ENCODE measurements at places on chromosomes 1 and 21. TPM values are rescaled to one million over a fixed set of nuclear protein-coding genes. Genes with fewer than 3 reads are reported as not detected.

Gene NTNG1
- 20.7 TPM for polyA plus RNA-seq

Gene ARL8A
- polyA plus RNA-seq = 44.8 TPM

Gene SLC6A17
- polyA plus RNA-seq = 0.10 TPM

Gene DSTYK
- polyA plus RNA-seq = 18.2 TPM

Gene CYYR1
- 82.5 TPM for polyA plus RNA-seq

Gene DYNLT5
- polyA plus RNA-seq = 7.8 TPM

Gene CDC73
- polyA plus RNA-seq = 55.7 TPM

Gene AIM2
- 0.26 TPM for polyA plus RNA-seq

Gene TAS1R1
- polyA plus RNA-seq = not detected

Gene GNAT2
- 0.11 TPM for polyA plus RNA-seq

Gene IQCC
- 7.8 TPM for polyA plus RNA-seq

- no peak for DNase-seq
These were observed 86.5 kb upstream of the RGS1 start for GRCh38 chr1:192489047-192489446.

DNA sequence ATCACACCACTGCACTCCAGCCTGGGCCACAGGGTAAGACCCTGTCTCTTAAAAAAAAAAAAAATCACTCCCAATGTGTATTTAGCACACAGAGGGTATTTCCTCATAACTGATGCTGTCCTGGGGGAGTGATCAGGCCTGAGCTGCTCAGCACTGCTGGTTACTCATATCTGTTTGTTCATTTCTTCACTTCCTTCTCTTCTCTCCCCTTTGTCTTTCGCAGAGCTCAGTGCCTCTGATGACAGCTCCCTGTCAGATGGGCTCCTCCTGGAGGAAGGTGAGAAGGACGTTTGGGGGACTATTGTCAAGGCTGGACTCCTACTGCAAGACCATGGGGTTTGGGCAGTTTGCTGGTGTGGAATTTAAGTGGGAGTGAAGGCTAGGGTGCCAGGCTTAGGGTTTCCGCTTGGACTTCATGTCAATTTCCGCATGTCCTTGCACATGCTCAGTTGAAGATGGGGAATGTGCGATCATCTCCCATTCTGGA, 13.0 kb downstream of the INAVA start:
- DNase-seq = no peak

DNA sequence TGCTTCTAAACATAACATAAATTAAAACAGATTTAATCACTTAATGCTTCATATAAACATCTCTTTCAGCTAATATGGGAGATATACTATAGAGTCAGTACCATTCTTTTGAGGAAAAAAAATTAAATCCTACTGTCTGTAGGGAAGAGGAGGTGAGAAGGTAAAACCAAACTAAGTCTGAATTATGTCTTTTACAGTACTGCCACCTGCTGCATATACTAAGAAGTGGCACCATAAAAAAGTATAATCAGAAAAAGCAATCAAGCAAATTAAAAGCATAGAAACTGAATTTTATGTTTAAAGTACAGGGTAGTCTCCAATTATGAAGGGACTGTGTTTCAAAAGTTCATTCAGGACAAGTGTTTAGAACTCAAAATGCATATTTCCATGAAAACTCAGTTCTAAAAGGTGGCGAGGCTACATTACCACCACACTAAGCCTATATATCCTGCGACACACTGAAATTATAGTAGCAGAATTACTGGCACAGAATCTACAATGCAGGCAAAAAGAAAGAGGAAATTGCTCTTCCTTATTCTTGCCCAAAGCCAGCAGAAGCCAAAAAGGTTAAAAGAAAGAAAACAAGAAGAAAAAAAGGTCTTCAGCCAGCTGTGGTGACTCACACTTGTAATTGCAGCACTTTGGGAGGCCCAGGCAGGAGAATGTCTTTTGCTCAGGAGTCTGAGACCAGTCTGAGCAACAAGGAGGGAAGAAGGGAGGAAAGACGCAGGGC, 9.0 kb downstream of the NSL1 start:
- peak; percentile 2 for DNase-seq

DNA sequence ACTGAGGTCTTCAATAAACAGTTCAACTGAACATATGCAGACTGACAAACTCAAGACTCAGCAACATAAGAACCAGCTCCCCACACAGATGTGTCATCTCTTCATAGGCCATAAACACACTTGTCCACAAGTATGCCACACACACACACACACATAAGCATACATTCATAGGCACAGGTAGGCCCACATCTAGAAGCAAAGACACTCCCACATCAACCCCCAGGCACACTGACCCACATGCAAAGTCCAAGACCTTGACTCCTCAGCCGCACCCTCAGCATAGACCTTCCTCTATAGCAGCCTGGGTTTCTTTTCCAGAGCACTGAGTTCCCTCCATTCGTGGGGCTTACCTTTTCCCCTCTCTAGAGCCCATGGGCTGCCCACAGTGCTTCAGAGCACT, 1.4 kb downstream of the LAD1 start:
- no peak for DNase-seq

DNA sequence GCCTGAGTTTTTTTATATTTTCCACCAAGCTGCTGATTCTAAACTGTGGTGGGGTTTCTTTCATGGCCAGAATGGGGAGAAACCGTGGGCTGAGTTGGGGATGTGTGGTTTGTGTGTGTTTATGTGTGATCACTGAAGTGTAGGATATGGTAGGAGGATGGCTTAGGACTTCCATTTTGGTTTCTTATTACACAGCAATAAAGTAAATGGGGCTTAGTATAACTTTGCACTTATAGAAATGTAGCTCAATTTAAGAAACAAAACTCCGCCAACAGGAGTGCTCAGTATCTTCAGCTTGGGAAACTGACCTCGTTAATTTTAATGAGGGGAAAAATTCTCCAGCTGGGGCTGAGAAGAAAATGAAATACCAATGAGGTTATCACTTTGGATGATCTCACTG, 77.8 kb downstream of the PBX1 start:
- no peak for DNase-seq

DNA sequence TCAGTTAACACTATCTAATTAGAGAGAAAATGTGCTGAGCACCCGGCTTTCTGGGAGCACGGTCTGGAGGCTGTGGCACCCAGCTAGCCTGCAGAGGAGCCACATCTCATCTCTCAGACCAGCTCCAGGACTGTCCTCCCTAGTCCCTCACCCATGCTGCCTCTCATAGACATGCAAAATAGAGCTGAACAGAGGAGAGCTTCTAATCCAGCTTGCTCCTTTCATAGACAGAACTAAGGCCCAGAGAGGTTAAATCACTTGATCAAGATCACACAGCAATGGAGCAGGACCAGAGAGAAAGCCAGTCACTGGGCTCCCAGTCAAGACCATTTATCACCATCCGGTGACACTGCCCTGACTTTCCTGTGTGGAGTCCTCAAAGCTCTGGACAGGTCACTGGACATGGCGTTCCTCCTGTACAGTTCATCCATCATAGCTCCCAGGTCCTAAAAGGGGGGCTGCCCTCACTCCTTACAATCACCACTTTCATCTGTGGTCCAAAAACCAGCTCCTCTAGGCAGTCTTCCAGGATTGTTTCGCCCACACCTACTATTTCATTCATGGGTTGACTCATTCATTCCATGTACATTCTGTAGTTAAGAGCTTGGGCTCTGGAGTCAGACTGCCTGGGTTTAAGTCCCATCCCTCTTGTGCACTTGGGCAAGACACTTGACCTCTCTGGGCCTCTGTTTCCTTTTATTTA, 8.8 kb upstream of the CAMK2N1 start:
- no peak for DNase-seq

- DNase-seq = no peak
These were observed 40.5 kb downstream of the ESRRG start for GRCh38 chr1:216682752-216683151.

DNA sequence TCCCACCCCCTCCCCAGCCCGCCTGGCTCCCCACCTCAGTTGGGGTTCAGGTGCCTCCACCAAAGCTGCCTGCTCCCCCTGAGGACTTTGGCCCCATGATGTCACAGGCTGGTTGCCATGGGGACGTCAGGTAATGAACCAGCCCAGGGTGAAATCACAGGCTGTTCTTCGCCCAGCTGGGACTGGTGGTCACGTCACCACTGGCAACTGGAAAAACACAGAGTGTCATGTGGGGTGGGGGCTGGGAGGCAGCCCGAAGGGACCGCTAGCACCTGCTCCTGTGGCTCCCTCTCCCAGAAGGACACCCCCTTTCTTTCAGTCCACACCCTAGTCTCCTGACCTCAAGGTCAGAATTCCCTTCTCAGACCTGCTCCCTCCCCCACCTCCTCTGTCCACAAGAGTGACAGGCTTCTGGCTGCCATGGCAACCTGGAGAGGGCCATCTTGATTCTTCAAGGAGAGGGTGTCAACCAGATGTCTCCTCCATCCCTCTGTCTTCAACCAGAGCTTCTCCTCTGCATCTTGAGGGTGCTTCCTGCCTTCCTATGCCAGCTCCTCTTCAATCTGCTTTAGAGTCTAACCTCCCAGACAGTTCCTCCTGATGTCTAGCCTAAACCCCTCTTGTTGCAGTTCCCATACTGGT, 6.2 kb downstream of the FAM131C start:
- no peak for DNase-seq

DNA sequence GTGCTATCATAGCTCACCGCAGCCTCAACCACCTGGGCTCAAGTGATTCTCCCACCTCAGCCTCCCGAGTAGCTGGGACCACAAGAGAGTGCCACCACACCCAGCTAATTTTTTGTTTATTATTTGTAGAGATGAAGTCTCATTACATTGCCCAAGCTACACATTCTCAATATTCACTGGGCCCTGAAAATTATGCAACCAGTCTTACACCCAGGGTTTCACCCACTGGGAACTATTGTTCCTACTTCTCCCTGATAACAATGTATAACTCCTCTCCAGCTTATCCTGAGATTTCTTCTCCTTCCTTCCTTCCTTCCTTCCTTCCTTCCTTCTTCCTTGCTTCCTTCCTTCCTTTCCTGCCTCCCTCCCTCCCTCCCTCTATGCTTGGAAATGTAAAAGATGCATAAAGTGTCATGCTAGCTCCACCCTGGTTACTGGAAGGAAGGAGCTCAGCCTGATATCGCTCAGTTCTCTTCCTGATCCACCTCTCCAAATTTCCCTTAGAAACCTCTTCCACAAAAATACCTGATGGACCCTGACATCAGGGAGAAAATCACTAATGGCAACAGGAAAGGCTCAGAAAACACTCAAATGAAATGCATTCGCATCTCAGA, 11.2 kb upstream of the VSIG8 start:
- DNase-seq = no peak

DNA sequence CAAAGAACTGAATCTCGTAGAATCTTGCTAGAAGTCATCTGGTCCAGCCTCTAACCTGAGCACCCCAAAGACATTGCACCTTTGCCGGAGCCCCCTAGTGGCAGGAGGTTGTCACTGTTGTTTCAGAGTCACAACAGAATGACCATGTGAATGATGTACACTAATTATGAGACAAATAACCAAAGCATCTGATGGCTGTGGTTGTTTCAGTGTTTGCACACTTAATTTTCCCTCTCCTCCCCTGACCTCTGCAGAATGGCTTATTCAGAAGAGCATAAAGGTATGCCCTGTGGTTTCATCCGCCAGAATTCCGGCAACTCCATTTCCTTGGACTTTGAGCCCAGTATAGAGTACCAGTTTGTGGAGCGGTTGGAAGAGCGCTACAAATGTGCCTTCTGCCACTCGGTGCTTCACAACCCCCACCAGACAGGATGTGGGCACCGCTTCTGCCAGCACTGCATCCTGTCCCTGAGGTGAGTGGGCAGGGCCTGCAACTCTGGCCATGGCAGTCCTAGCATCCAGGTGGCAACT, 26.4 kb downstream of the TRAF5 start:
- DNase-seq = no peak

- no peak for DNase-seq
These were observed 9.5 kb upstream of the DEGS1 start for GRCh38 chr1:224173523-224173922.

GRCh38 chr1:44707959-44708831, 22.8 kb downstream of the RNU5D-1 start:
- DNase-seq = no peak
